ENCODE measurements at places on chromosomes 2 and 18. TPM values are rescaled to one million over a fixed set of nuclear protein-coding genes. Genes with fewer than 3 reads are reported as not detected.

GRCh38 chr2:10141736-10142639, 19.4 kb downstream of the RRM2 start:
- DNase-seq: peak; percentile 49

- peak; percentile 73 for DNase-seq
Measured at GRCh38 chr2:217652761-217653639, 349.8 kb downstream of the TNS1 start.

DNA sequence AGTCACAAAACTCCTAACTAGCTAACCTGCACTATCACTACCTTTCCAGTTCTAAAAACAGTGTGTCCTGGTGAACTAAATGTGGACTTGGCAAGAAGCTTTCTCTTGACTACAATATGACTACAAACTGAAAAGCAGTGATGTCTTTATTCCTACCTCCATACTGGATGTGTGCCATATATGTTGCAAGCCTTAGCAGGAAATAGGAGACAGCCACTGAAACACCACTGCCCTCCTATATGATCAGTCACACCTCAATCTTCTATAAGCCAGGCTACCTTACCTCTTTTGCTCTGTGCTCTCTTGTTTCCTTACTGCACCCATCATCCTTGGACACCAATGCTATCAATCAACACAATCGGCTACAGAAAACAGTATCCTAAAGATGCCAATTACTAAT, 34.1 kb downstream of the SS18 start:
- DNase-seq: no peak

- no peak for DNase-seq
Measured at GRCh38 chr2:171615069-171615468, 72.2 kb upstream of the DYNC1I2 start.

GRCh38 chr18:24518596-24518995, 58.2 kb downstream of the HRH4 start:
- no peak for DNase-seq

DNA sequence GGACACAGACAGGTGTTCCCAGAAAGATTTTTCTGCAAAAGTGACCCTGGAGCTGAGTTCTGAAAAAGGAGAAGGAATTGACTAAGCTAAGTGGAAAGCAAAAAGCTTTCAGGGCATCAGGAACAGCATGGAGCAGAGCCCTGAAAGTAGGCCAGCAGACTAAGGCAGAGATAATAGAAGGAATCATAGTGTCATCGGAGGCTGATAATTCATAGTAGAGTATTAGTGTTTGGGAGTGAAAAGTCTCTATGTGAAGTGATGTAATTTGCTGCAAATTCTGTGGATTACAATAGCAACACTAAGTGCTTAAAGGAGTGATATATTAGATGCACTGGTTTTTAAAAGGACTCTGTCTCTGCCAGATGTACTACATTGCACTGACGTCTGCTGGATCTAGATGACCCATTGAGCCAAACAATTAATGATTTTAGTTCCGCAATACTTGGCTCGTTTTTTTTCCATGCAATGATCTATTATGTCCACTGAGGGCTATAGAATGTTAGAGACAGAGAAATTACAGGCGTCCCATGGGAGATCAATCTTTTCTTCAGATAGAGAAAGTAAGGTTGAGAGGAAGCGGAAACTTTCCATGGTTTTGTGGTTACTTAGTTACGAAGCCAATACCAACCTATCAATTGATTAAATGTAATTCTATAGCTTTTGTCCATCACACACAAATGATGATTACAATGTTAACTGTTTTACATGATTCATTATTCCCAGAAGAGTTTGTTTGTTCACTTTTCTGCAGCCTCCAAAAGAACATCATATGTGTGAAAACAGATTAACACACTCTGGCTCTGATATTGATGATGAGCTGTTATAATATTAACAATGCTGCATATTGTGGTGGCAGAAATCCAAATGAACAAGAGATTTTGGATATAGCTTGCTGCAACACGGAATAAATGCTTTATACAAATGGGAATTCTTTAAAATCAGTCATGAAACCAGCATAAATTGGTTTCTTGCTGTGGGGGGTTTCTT, 143.7 kb downstream of the MC4R start:
- no peak for DNase-seq

GRCh38 chr2:160365716-160366367, 127.8 kb downstream of the RBMS1 start:
- DNase-seq: peak; percentile 53

GRCh38 chr18:45291621-45292615, 323.4 kb upstream of the SLC14A2 start:
- no peak for DNase-seq

DNA sequence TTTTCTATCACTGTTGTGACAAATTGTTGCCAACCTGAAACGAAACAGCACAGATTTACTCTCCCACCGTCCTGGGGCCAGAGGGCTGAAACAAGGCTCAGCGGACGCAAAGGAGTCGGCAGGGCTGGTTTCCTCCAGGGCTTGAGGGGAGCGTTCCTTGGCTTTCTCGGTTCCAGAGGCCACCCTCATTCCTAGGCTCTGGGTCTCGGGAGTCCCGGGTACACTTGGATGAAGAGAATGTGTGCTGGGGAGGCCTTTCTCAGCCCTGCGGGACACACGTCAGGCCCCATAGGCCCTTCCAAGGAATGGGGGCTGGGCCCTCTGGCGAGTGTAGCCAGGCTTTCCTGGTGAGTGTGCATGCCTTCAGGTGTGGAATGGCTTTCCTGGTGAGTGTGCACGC, 287.3 kb upstream of the HS6ST1 start:
- no peak for DNase-seq

DNA sequence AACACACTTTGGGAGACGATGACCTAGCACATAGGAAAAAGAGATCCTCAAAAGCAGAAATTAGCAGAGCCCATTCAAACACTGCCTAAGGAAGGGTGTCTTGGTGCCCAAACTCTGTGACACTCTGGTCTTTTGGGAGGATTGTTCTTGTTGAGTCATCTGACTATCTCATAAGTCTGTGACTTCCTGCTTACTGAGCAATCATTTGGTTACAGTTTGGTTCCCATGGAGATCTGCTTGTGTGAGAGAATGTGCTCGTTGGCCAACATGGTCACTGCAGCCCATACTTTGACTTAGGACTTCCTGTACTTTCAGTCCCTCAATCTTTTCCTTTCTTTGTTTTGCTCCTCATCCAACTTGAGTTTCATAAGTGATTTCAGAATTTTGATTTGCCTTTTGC, 602.9 kb downstream of the NYAP2 start:
- peak; percentile 23 for DNase-seq

- no peak for DNase-seq
Measured at GRCh38 chr2:222057347-222058073, 241.3 kb downstream of the PAX3 start.

DNA sequence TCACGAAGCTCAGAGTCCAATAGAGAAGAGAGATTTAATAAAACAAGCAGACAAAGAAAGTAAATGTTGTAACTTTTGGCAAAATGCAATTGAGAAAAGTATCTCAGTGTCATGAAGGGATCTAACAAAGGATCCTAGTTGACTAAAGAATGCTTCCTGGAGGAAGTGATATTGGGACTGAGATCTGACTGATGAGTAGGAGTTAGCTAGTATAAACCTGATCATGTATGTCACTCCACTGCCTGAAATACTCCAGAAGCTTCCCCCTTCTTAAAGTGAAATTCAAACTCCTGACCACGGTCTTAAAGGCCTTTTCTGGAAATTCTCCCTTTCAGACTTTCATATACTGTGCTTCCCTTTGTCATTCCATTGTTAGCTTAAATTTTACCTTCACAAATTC, 1102.4 kb upstream of the ZEB2 start:
- DNase-seq: no peak

GRCh38 chr2:54295911-54296310, 39.9 kb upstream of the TSPYL6 start:
- no peak for DNase-seq

DNA sequence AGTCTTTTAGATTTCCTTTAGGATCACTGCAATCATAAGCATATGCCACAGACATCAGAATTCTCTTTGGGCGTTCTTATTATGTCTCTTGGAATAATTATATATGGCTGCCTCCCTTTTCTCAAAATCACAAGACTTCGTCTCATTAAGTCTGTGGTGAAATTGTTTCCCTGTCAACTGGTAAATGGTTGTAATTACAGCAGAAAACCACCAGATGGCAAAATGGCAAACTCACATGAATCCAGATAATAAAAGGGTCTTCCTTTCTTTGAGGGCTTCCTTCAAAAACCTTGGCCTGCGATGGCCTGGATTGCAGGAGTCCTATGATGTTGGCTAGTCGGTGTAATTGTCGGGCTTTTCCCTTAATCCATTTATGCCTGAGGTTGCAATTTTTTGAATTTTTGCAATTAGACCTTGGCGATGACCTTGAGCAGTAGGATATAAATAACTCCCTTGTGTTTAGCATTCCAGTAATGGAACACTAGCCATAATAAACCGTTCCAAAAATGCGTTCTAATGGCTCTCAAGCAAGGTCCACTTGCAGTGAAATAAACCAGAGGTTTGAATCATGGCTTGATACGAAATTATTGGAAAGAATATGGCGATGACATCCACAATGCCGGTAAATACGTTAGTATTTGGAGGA, 656.4 kb downstream of the MBD2 start:
- peak; percentile 43 for DNase-seq

DNA sequence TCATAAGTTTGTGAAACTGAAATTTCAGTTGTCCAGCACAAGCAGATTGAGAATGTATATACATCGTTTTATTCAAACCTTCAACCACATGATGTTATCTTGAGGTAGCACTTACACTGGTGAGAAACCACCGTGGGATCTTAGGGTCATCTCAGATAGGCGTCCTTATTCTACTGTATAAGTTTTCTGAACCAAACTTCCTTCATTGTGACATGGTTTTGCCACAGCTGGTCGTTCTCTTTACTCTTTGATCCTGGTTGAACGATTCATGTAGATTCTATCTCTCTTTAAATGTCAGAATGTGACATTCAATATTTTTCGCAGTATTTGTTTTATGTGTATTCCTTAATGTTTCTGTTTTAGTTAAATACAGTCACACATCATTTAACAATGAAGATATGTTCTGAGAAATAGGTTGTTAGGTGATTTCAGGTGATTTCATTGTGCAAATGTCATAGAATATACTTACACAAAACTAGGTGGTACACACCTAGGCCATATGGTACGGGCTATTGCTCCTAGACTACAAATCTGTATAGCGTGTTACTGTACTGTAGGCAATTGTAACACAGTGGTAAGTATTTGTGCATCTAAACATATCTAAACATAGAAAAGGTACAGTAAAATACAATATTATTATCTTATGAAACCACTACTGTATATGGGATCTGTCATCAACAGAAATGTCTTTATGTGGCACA, 17.9 kb upstream of the ARHGAP25 start:
- no peak for DNase-seq

GRCh38 chr2:8249769-8250168, 432.1 kb upstream of the ID2 start:
- no peak for DNase-seq

DNA sequence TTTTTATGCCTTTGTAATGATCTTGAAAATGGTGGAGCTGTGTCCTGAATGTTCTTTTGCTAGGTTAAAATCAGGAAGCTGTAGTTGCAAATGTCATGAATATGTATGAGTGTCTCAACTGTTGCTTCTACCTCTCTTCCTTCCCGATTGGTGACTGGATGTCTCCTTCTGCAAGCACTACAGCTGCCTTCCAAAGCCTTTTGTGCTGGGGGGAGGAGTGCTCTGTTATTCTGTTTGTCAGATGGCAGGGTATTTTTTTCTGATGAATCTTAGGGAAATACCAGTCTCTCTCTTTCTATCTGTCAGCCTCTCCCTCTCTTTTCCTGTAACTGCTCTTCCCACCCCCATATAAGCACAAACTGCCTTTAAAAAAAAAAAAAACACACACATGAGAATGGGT, 1396.3 kb upstream of the CELF4 start:
- DNase-seq: no peak

- no peak for DNase-seq
Measured at GRCh38 chr2:229701716-229702115, 12.6 kb downstream of the DNER start.

DNA sequence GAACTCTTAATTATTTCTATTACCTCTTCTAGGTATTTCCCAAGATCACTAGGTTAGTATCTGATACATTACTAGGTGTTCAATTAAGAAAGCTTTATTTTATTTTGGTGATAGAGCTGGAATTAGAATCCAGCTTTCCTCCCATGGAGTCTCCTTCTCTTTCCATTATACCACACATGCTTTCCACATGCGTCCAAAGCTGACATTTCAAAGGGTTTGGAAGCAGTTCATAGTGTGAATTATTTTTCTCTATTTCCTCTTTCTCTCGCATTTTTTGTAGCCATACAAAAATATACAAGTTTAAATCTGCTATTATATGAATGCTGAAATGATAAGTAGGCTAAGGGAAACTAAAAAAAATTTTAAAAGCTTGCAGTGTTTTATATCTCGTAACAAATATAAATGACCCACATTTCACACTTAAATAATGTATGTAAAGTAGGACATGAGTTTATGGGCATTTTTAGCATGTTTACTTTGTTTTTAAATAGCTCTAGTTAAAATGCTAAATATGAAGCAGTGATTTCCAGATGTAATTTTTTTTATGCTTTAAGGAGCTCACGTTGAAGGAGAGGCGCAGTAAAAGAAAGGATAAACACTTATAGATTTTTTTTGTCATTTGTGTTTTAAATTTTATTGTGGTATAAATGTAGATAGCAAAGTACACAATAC, 20.1 kb downstream of the ZC3H6 start:
- no peak for DNase-seq

- no peak for DNase-seq
Measured at GRCh38 chr18:7645756-7646155, 78.6 kb downstream of the PTPRM start.

GRCh38 chr18:68779169-68779568, 18.7 kb upstream of the CCDC102B start:
- DNase-seq: no peak

DNA sequence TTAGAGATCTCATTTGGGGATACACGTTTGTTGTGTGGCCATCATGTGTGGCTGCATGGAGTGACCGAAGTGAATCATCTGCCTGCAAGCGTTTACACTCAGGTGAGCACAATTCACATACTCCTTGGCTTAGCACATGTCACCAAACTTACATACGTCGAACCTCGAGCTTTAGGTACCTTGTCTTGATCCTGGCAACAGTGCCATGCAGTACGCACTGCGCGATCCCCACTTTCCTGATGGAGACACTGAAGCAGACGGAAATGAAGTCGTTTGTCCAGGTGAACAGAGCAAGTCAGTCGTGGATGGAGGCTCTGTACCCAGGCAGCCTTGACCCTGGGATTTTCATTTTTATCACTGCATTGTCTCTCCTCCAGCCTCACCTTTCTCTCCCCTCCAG, 32.3 kb downstream of the KLHL29 start:
- DNase-seq: no peak

- DNase-seq: peak; percentile 11
Measured at GRCh38 chr2:239160226-239161143, 240.3 kb downstream of the HDAC4 start.

The CNRIP1 gene
- 5.8 TPM for total RNA-seq

The ASXL3 gene
- total RNA-seq: 18.0 TPM

The TCF23 gene
- 5.5 TPM for total RNA-seq

The ANKRD30B gene
- total RNA-seq: 23.0 TPM

The SP5 gene
- total RNA-seq: 4.0 TPM

The RAMP1 gene
- 14.3 TPM for total RNA-seq

The CCBE1 gene
- total RNA-seq: 1.8 TPM

The VWA3B gene
- total RNA-seq: 81.6 TPM

The AQP12A gene
- not detected for total RNA-seq

The CELF4 gene
- 4.8 TPM for total RNA-seq

The PRKAG3 gene
- total RNA-seq: 0.25 TPM

The TP53I3 gene
- 31.3 TPM for total RNA-seq

The LOXL3 gene
- 15.2 TPM for total RNA-seq

The CNOT11 gene
- 45.7 TPM for total RNA-seq

The NYAP2 gene
- total RNA-seq: 0.24 TPM

The ADRA2B gene
- 2.6 TPM for total RNA-seq

The BIN1 gene
- 25.0 TPM for total RNA-seq

The SKA1 gene
- 6.6 TPM for total RNA-seq

The POTEI gene
- total RNA-seq: 38.7 TPM

Data from testis (tissue), 5 donors.